ENCODE measurements at places on chromosomes 2 and 18.

- DNase-seq: no peak
These were observed 64.1 kb upstream of the SALL3 start for GRCh38 chr18:78915446-78916008.

DNA sequence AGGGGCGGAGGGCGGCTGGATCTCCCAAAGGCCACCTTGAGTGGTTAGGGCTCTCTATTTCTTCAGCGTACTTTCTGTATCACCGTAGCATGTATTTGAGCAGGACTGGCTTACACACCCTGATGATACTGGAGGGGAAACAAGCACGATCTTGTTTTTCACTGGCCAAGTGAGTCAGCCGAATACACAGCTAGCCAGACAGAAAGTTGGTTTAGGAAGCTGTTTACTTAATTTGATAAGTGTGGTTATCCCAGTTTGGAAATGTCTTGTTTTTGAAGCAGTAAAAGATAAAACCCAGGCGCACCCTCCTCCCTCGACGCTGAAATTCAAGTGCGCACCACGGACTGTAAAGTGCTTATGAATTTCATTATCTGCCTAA, 582 bp downstream of the RIOK3 start:
- no peak for DNase-seq

GRCh38 chr2:180394305-180394704, 387.2 kb upstream of the CWC22 start:
- DNase-seq: no peak

DNA sequence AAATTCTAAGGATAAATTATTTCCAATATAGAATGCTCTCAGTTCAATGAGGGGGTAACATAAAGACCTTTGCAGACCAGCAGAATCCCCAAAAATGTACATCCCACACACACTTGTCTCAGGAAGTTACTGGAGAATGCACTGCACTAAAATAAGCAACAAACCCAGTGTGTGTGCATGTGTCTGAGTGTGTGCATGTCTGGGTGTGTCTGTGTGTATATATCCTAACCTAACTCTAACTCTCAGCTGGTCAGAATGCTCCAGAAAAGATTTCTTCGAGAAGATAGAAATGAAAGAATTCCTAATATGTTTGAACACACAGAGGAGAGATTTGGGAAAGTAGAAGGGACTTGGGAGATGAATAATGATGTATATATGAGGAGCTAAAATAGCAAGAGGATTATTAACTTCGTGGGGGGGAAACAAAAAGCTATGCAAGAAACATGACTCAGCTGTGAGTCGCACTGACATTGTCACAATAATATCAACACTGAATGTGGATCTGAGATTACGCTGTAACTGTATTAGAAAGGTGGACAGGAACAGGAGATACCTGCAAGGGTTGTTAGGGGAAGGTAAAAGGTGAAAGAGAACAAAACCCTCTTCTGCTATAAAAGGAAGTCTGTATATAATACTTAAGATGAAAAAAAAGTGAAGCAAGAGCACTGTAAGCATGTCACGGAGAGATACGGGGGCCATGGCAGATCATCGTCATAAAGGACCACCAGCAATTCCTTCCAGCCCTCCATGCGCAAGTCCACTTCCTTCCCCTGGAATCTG, 11.1 kb downstream of the COLEC12 start:
- DNase-seq: no peak

- no peak for DNase-seq
These were observed 19.9 kb downstream of the ATOH8 start for GRCh38 chr2:85773692-85774091.

- DNase-seq: no peak
These were observed 244.1 kb downstream of the SH3BP4 start for GRCh38 chr2:235195921-235196320.

DNA sequence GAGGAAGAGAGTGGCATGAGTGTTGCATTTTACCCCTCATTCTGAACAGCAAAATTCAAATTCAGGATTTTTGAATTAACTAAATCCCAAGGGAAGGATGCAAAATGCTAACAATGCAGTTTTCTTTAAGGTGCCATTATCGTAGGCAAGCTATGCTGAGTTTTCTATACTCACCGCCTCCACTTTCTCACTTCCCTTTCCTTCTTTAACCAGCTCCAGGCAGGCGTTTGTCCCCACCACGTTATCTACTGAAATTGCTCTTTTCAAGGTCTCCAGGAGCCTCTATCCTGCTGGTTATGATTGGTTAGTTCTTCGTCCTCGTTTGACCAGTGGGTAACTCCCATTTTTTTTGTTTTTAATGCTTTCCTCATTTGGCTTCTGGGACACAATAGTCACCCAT, 1.8 kb upstream of the CPO start:
- no peak for DNase-seq

- no peak for DNase-seq
These were observed 10.3 kb downstream of the CYP1B1 start for GRCh38 chr2:38065502-38066135.

DNA sequence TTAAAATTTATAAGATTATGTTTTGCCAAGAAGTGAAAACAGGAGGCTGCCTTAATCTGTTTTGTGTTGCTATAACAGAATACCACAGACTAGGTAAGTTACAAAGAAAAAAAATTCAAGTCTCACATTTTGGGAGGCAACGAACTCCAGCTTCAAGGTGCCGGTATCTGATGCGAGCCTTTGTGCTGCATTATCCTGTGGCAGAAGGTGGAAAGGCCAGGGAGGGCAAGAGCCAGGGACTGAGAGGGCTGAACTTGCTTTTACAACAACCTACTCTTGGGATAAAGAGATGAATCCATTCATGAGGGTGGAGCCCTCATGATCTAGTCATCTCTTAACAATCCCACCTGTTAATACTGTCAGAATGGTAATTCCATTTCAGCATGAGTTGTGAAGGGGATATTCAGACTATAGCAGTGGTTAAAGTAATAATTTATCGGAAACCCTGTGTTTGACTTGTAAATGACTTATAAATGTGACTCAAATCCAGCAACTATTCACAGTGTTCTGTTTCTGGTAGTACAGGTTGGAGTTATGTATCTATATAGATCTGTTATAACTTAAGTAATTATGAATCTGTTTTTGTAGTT, 3.7 kb downstream of the MTX2 start:
- no peak for DNase-seq

DNA sequence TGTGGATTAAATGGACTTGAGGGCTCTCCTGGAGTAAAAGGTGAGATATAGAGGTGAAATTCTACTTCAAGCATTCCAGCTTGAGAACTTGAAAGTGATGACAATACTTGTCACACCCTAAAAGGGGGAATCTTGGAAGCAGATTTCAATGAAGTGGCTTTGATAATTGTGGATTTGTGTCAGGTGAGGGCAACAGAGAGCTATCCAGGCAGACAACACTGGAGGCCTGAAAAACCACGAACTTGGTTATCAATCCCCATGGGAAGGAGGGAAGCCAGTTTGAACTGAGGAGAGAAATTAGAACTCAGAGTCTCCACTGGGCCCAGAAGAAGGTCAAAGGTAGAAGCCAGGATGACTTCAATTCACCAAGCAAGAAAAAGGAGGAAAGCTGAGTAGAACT, 263.9 kb downstream of the FIGN start:
- peak; percentile 3 for DNase-seq
